Right ventricle myocardium inferior (tissue), 1 donor: ENCODE measurements at places on chromosomes 13 and 19. TPM values are rescaled to one million over a fixed set of nuclear protein-coding genes. Genes with fewer than 3 reads are reported as not detected.

NLRP4 gene
- not detected for total RNA-seq

GRCh38 chr13:98816406-98816805, 63.9 kb upstream of the SLC15A1 start:
- DNase-seq = no peak

POU4F1 gene
- not detected for total RNA-seq

- DNase-seq = no peak
Observed at GRCh38 chr13:59364641-59365085, 799.1 kb downstream of the DIAPH3 start.

DNA sequence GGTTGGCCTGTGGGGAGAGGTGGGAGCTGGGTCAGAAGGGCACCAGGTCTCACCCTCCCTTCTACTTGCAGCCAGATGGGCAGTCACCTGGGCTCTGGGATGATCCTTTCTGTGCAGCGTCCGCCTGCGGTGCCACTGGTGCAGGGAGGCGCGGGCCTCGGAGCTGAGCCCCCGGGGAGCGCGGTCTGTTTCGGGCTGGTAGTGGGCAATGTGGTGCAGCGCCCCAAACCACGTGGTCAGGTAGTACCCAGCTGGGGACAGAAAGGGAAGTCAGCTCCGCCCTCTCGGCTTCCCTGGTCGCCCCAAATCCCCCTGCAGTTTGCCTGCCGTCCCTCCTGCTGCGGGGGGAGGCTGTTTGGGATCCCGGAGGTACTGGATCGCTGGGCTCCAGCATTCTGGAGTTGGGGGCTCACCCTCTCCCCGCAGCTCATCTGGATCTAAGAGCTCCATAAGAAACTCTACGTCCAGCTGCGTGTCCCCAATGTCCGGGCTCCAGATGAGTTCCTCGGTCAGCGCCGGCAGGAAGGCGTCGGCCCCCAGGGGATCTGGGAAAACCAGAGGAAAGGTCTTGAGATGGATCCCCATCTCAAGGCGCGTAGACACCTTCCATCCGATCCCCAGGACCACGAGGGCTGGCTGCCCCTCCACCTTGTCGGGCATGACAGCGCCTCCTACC, 8.8 kb downstream of the RINL start:
- DNase-seq = peak; percentile 69
